ENCODE measurements at places on chromosomes 1 and 21.

- no peak for DNase-seq
These were observed 47.0 kb upstream of the PALMD start for GRCh38 chr1:99598738-99599411.

DNA sequence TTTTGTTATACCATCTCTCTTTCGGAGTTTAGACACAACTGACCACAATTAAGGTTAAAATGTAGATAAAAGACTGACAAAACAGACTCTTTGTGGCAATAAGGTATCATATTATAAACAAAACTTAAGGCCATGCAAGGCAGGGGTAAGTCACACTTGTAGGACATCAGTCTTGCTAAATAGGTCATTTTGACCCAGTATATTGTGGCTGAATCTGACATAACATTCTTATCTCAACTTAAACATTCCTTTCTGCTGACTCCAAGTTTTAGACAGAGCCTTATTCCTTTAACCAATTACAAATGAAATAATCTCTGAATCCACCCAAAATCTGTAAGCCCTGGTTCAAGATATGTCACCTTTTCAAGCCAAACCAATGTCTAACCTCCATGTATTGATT lies 733.4 kb upstream of the B3GALT2 start:
- no peak for DNase-seq

DNA sequence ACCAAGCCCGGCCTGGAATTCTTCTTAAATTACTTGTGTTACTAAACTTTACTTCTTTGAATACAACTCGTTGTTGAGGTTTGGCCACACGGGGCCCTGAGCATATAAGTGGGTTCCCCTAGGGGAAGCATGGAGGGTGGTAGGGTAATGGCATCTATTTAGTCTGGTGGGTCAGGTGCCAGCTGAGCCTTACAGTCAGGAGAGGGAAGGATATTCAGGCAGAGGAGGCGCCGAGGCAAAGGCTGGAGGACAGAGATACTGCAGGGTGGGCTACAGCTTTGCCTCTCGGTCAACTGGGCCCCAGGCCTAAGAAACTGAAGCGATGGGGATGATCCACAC lies 424 bp upstream of the NECAP2 start:
- no peak for DNase-seq

DNA sequence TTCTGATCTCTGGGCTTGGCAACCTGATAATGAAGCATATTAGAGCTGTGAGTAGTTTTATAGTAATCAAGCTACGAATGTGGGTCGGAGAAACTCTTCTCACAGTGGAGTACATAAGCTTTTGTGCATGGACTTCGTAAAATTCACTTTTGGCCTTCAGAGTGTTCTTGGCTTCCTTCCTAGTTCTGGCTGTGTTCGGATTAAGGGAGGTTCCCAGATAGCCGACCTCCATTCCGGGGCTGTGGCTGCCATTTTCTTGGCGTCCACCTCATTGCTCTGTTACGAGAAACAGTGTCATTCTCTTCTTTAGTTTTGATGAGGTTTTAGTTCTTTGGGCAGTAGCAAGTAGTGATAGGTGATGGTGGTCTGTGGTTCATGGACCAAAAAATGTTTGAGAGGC lies 26.3 kb downstream of the CAMTA1 start:
- no peak for DNase-seq

GRCh38 chr1:94926915-94927404 lies at the start of gene CNN3:
Gene CNN3, minus strand, starts transcription at chr1:94927110. Its CDS starts 216 bp downstream, at chr1:94926894.
- DNase-seq = peak; percentile 93
